ENCODE measurements at places on chromosomes 2 and 18.

DNA sequence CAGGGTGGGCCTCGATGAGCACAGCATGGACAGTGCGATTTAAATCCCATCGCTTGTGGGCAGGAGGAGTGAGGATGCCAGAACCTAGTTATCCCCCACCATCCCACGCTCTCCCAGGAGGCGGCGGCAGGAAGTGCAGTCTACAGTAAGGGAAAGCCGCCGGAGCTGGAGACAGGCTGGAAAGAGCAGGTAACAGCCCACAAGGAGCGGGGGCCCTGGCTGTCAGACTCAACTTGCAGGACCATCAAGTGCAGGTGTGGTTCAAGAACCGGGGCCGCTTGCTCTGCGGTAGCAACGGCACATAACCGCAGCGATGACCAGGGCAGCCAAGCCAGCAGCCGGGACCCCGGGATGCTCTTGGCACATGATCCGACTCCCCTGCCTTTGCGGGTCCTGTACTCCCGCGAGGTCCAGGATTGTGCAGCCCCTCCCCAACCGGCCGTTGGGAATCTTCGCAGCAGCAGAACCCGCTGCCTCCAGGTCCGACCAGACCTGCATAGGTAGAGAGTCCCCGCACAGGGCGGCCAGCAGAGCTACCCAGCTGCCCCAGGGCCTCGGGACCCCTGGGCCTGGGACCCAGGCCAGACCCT is 82.1 kb downstream of the BIN1 start:
- DNase-seq: no peak

DNA sequence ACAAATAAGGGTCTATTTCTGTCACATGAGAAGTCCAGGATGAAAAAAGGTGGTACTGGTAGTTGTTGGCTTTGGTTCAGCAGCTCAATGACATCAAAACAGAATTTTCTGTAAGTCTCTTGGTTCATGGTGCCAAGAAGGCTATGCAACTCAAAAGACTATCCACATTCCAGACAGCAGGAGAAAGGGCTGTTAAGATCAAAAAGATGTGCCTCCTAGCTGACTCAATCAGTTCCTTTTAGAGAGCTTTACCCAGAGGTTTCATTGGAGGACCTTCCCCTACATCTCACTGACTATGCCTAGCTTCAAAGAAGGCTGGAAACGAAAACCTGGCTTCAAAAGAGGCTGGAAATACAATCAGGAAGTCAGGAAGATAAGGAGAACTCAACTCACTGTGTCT is 98.0 kb downstream of the DYM start:
- DNase-seq: no peak

DNA sequence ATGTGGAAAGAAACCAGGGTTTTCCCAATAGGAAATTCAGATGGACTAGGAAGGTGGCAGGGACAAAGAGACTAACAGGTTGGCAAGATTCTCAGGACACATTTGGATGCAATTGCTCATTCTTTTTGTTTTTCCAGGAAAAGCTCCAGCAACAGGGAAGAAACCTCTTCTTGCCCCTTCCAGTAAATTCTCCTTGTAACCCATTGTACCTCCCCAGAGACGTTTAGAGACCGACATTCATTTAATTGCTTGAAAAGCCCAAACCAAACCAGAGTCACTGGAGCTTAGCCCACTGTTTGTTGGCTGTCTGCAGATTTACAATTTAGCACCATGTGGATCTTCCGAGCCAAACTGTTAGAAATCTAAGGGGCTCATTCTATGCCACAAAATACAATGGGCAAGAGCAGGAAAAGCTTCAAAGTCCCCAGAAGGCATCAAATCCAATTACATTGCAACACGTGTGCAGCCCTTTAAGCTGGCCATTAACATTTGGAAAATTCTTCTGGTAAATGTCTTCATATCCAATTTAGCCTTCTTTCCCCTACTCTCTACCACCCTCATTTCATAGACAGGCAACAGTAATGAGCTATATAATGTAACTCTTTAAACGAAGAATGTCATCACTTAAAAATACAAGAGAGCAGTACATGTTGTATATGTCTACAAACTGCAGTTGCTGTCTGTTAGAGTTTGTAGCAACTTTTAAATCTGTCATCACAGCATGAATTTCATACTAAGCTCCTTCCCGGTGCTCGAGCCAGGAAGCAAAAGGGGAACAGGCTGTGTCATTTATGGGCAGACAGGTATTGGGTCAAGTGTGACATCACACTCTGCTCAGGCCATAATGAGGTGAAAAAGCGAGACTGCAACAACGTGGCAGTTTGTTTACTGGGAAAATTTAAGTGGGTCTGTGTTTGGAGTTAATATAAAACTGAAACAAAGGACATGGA is 235.6 kb upstream of the HNRNPA3 start:
- DNase-seq: no peak

- DNase-seq: no peak
Measured at GRCh38 chr18:59426855-59427254, 67.8 kb upstream of the LMAN1 start.

- no peak for DNase-seq
Measured at GRCh38 chr2:168075446-168075845, 171.9 kb downstream of the STK39 start.

GRCh38 chr2:33090553-33091134 is 143.9 kb downstream of the LTBP1 start:
- no peak for DNase-seq

DNA sequence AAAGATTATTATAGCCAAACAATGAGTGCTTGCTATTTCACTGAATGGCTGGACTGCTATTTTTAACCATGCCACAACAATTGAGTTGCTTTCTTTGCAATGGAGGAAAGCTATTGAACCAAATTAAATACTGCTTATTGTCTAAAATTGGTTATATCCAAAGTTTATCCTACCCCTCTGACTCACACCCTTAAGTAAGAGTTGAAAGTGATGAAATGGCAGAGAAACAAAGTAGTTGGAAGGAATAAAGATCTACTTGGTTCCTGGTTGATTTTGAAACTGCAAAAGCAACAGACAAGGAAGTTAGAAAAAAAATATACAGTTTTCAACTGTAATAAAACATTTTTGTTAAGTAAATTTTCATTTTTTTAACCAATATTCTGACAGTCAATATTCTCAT is 47.5 kb downstream of the EML4 start:
- DNase-seq: no peak

DNA sequence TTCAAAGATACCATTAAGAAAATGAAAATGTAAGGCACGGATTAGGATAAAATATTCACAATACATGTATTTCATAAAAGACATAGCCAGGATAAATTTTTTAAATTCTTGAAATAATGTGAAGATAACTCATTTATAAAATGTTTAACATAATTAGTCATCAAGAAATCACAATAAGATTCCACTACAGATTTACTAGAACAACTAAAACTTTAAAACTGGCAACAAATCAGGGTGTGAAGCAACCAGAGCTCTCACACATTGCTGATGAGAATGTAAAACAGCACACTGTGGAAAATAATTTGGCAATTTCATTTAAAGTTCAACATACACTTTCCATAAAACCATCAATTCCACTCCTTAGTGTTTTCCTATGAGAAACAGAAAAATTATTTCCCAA is 89.6 kb upstream of the UBE2E3 start:
- no peak for DNase-seq

GRCh38 chr2:205557873-205558272 is 124.4 kb upstream of the NRP2 start:
- DNase-seq: no peak

DNA sequence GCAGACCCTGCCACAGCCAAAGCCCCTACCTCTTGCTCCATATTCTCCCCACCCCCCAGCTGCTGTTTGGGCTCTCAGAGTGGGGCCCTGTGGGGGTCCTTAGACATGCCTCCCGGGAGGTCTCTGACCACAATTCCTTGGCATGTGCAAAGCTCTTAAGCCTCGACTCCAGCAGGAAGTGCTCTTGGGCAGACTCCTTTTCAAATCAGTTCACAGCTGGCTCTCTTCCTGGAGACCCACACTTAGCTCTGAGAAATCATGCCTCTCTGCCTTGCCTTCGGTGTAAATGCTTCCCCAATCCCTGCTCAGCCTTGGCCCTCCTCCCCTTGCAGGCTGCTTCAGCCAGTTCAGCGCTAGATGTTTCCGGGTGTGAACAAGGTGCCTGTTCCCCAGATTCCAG is 46.9 kb downstream of the NGEF start:
- DNase-seq: no peak

DNA sequence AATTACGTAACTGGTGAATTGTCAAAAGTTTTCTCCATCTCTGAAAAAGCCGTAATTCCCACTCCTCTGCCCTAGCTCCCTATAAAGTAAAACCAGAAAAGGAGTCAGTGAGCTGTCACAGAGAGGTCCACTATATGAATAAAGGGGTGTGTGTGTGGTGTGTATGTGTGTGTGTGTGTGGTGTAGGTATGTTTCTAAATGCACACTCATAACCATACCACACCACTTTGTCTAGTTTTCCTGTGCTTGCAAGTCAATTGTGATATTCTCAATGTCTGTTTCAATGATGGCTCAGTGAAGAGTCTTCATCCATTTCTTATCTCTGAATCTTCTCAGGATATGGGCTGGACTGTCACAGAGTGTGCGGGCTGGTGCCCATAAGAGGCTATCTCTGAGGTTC is 54.8 kb upstream of the CCDC68 start:
- no peak for DNase-seq

- DNase-seq: no peak
Measured at GRCh38 chr18:78526923-78527711, 452.5 kb upstream of the SALL3 start.

DNA sequence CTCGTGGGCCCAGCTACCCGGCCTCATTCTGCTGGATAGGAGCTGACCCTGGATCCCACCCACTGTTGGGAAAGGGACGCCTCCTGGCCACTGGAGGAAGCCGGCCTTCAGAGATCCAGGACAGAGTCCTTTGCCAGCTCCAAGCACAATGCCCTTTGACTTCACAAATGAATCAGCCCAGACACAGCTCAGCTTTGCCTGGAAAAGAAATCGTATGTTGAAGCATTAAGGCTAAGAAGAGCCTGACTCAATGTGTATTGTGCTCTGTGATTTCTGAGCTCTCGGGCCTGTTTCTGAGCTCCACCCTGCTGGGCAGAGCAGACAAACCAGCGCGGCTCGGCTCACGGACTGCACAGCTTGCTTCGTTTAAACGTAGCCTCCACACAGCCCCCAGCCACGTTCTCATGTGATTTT is 162.9 kb upstream of the APCDD1 start:
- DNase-seq: no peak

GRCh38 chr2:216829533-216829932 is 30.3 kb downstream of the TNP1 start:
- no peak for DNase-seq

- DNase-seq: no peak
Measured at GRCh38 chr2:187390891-187391290, 57.2 kb downstream of the CALCRL start.

DNA sequence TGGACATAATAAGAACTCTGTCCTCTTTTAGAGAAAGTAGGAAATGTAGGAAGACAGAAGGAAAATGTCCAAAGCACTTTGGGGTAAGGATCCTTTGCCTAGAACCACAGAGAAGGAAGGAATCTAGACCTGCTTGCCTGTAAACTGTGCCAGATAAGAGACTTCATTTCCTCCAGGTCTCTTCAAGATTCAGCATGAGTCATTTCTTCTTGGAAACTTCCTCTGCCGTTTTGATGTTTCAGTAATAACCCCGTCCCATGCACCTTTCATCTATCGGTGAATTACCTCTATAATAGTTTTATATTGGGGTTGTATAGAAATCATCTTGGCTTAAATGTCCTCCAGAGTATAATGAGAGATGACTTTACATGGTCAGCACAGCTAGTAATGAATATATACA is 63.2 kb upstream of the LRATD1 start:
- no peak for DNase-seq

DNA sequence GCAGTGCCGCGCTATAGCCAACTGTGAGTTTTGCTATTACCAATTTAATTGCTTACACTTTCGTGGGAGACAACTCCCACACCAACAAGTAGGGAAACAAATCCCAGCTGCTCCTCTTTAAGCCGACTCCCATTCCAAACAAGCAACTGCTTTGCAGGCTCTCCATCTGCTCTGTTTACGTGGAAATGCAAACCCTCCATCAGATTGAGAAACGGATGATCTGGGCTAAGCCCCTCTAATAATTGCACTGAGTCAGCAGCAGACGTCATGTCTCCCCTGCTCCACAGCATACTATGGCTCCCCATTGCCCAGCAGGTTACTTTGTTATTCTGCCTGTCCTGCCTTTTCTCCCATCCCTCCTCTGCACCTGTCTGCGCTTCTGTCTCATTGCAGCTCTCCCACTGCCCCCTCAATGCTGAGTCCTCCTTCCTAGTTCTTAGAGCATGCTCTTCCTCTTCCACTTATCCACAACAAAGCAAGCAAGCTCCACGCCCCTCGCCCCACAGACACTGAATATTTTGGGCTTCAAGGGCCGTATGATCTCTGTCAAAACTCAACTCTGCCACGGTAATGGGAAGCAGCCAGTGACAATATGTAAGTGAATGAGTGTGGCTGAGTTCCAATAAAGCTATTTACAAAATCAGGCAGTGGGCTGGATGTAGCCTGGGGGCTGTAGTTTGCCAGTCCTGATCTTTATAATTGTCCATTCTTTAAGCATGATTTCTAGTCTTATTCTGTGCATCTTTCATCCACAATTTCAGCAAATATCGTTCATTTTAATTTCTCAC is 39.5 kb upstream of the ARL4C start:
- no peak for DNase-seq

- DNase-seq: no peak
Measured at GRCh38 chr2:238305092-238305862, 15.0 kb upstream of the TRAF3IP1 start.

GRCh38 chr2:61257446-61257845 is 95.5 kb downstream of the C2orf74 start:
- no peak for DNase-seq

- no peak for DNase-seq
Measured at GRCh38 chr18:70149156-70149555, 56.3 kb downstream of the RTTN start.

GRCh38 chr2:141384676-141385075 is 746.1 kb downstream of the LRP1B start:
- no peak for DNase-seq

GRCh38 chr2:120677221-120677620 is 58.4 kb upstream of the GLI2 start:
- DNase-seq: no peak

DNA sequence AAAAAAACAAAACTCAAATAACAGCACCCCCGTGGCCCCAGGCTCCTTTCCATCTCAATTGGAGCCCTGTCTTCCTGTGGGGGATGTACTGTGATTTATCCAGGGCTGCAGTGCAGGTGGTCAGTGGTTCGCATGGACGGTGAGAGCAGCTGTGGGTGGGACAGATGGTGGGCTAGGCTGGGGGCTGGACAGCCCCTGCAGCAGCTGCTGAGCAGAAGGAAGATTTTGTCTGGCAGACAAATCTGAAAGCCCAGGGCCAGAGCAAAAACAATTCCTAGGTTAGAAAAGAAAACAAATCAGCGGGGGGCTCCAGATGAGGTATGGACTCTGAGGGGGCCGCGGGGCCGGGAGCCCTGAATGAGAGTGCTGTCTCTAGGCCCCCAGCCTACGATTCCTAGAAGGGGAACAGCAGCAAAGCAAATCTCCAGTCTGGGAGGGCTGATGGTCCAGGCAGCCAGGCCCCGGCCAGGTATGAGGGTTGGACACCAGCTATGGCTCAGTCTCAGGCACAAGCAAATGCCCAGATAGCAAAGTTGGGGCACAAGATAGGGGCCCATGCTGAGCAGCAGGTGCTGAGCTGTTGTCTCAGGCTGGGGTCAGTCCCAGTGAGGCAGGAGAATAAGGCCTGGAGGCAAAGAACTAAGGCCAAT is 45.4 kb downstream of the SOWAHC start:
- no peak for DNase-seq
